ENCODE measurements at places on chromosomes 12 and 14. TPM values are rescaled to one million over a fixed set of nuclear protein-coding genes. Genes with fewer than 3 reads are reported as not detected.

DNA sequence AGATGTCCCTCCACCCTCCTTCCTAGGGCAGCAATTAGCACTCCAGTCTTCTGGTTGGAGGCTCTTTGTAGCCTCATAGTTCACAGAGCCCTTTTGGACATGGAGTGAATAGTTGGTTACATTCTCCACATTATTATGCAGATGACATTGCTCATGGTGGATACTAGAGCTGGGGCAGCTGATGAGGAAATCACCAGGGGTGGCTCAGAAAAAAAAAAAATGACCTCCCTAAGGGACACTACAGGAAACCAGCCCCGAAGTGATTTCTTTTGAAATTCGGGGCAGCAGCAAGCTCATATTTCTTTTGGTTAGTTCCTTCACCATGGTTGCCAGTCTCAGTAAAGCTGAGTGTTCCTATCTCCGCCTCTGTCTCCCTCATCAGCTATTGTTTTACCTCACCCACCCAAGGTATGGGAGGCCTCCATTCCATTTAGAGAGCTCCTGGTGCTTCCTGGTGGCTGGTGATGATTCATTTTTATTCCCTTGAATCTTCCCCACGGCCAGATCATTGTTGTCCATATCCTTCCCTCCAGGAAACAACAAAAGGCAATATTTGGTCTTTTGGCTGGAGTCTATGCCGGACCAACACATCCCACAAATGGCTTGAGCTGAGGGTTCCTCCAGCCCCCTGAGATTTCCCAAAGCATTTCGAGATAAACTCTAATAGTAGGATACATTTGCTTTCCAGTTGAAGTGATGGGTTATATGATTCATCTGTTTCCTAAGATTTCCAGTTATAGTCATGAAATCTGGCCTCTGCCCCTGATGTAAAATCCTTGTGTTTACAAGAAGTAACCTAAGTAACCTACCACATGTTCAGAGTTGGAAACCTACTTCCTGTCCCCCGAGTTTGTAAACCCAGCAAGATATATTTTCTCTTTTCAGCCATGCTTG is 56.2 kb upstream of the NID2 start:
- DNase-seq: peak; percentile 41

DNA sequence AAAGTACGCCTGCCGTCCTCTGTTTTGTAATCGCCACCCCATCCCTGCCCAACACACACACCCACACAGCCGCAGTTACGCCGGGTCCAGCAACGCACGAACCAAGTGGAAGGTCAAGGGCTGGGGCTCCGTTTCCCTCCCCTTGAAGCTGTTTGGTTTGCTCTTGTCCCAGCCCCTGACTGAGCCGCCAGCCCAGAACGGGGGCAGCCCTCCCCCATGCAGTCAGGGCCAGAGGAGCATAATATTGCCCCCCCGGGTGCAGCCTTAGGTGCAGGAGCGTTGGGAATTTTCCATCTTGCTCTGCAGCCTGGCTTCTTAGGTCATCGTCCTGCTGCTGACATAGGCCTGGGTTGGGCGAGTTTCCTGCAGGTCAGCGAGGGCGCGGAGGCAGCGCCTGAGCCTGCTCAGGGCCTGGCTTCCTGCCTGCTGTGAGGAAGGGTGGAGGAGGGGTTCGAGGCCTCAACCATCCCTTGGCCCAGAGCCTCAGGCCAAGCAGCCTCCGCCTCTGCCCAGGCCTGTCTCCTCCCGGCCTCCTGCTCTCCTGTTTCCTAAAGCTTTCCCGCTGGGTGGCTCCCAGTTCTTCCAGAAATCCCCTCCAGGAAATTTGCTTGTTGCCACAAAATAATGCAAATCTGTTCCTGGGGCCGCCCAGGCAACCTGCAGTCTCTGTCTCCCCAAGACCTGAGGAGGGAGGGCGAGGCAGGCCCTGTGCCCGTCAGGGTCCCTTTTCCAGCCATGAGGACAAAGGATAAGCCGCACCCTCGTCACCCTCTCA is 44.5 kb downstream of the PSMA6 start:
- DNase-seq: peak; percentile 94

- DNase-seq: no peak
Observed at GRCh38 chr12:119695034-119695433, 27.1 kb downstream of the PRKAB1 start.

- DNase-seq: no peak
Observed at GRCh38 chr12:117885211-117885610, 83.6 kb downstream of the KSR2 start.

GRCh38 chr14:44010595-44010994 is 496.5 kb downstream of the FSCB start:
- no peak for DNase-seq

DNA sequence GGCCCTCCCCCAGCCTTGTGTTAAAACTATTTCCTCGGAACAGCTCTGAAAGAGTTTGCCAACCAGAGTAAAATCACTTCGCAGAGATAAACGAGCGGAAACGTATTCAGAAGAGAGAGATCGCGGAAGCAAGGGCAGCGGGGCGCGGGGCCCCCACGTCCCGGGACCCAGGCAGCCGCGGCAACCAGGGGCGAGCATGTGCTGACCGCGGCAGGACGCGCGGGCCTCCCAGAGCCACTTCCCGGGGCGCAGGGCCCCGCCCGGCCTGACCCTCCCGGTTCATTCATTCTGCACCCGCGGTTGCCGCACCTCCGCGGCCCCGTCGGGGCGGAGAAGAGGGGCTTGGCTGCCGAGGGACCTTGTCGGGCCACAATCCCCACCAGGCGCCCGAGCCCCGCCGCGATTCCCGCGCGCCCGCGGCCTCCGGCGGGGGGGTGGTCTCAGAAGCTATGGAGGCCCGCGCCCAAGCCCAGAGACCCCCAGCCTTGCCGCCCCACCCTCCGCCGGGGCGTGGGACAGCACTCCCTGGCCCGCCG is 598 bp downstream of the UBE2N start:
- DNase-seq: peak; percentile 73

DNA sequence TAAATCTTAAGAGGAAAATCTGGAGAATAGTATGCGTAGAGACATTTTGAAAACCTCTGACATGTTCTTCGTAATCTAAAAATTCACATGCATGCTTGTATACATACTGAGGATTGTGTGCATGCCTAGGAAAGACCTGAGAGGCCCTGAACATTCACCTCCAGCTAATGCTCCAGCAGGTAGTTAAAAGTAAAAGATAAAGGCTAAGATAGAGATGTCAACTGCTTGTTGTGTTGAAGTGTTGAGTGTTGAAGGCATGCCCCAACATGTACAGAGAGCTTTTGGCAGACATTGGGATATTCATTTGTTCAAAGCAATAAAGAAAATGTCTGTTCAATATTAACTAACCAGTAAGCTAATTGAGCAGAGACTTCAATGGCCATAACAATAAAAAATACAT is 118.6 kb upstream of the SYT1 start:
- no peak for DNase-seq

DNA sequence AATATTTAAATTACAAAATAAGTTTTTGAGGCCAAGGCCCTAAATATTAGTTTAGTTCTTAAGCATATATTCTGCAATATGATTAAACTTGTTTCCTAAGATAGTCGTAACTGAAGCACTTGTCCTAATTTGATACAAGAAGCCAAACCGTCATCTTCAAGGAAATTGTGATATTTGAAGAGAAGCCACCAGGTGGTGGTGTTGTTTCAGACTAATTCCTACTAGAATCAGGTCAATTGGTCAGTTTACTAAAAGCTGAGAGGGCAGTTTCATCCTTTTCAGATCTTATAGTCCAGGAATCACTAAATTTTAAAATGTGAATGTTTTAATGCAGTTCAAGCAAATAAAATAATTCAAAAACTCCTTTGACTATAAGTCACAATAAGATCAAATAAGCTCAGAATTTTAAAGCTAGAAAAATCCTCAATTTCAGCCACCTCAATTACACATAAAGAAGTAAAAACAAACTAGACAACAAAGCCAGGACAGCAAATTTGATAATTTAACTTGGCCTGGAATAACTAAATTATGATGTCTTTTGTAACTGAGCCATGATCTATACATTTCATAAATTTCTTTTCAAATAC is 7.1 kb upstream of the ARL1 start:
- DNase-seq: no peak

DNA sequence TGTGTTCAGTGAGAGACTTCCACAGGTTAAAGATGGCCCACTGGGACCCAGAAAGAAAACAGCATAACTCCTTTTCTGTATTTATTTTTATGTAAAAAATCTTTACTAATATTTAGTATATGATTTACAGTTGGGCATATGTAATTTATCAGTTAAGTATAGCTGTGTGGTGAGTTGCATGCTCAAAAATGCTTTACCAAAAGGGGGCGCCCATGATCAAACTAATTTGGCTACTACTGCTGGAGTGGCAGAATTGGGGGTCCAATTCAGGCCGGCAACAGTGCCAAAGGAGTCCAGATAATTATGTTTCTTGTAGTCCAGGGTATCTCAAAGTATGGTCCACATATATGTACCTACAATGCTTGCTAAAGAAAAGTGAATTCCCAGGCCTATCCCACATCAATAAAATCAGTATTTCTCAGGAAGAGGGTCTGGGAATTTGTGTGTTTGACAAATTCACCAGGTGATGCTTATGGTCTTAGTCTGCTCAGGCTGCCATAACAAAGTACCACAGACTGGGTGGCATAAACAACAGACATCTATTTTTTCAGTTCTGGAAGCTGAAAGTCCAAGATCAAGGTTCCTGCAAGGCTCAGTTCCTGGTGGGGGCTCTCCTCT is 152.0 kb downstream of the KTN1 start:
- peak; percentile 62 for DNase-seq

GRCh38 chr12:106249411-106250135 is 1.8 kb upstream of the CKAP4 start:
- no peak for DNase-seq

DNA sequence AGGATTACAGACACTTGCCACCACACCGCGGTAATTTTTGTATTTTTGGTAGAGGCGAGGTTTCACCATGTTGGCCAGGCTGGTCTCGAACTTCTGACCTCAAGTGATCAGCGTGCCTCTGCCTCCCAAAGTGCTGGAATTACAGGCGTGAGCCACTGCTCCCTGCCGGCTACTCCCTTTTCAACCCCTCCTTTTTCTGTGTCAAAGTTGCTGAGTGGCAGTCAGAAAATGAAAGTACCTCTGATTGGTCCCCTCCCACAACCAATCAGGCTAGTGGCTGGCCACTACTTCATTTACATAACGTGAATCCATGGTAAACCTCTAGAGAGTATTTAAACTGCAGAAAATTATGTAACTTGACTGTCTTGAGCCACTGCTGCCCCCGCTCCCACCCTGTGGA is 5.9 kb downstream of the RESF1 start:
- no peak for DNase-seq

- DNase-seq: no peak
Observed at GRCh38 chr14:71780075-71780474, 152.2 kb upstream of the RGS6 start.

- DNase-seq: no peak
Observed at GRCh38 chr14:88815980-88816379, 8.5 kb upstream of the TTC8 start.

GRCh38 chr14:31059152-31059924 is 33.2 kb upstream of the STRN3 start:
- DNase-seq: peak; percentile 31

- DNase-seq: no peak
Observed at GRCh38 chr12:40375076-40375475, 150.3 kb downstream of the LRRK2 start.

Gene SYT1
- under 0.01 TPM for total RNA-seq

Gene FOXG1
- not detected for total RNA-seq

Gene ETNK1
- 35.3 TPM for total RNA-seq

Gene LUM
- total RNA-seq: 51.3 TPM

Gene RALGAPA1
- 247 TPM for total RNA-seq

Gene SLC25A47
- total RNA-seq: not detected

Gene KRT2
- not detected for total RNA-seq

Gene C1QL4
- not detected for total RNA-seq

Gene SSTR1
- total RNA-seq: 1.2 TPM

Gene ITGB7
- 4.6 TPM for total RNA-seq

All from stomach (tissue), 19 donors.